ENCODE measurements at places on chromosomes 13 and 19.

DNA sequence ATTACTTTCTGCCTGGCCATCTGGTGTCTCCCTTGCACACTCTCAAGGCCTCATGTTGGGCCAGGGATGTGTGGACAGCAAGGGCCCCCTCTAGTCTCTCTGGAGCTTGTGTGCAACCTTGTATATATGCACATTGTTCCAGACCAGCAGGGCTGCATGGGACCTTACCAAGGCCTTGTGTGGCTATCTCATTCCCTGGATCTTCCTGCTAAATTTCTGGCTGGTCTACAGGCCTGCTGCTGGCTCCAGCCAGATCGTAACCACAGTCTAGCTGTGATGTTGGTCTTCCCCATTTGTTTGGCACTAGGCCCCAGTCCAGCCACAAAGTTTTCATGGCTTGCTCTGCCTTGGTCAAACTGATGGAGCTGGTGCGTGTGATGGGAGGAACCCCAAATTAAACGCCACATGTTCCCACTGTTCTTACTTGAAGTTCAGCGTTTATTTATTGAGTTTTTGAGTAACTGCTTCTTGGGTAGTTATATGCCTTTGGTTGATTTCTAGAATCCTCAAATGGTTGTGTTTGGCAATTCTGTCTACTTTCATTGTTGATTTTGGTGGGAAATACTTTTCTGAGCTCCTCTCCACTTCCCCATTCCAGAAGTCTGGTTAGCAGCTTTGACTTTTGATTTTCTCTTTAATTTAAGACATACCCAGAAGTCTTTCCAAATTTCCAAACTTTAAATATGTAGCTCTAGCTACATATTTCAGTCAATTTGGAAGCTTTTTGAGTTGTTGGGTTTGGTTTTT lies 56.4 kb downstream of the SIPA1L3 start:
- DNase-seq = no peak

- DNase-seq = no peak
Measured at GRCh38 chr13:100356889-100357288, 231.7 kb downstream of the GGACT start.

DNA sequence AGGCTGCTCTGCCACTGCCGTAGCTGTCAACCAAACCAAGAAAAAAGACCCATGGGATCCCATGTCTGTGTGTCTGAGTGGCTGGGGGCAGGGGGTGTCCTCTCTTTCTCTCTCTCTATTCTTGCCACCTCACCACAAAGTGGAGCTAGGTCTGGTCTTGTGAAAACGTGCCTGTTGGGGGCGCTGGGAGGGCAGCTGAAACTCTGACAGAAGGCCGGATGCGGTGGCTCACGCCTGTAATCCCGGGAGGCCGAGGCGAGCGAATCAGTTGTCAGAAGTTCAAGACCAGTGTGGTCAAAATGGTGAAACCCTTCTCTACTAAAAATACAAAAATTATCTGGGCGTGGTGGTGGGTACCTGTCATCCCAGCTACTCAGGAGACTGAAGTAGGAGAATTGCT lies 29.2 kb downstream of the ZNF146 start:
- no peak for DNase-seq

DNA sequence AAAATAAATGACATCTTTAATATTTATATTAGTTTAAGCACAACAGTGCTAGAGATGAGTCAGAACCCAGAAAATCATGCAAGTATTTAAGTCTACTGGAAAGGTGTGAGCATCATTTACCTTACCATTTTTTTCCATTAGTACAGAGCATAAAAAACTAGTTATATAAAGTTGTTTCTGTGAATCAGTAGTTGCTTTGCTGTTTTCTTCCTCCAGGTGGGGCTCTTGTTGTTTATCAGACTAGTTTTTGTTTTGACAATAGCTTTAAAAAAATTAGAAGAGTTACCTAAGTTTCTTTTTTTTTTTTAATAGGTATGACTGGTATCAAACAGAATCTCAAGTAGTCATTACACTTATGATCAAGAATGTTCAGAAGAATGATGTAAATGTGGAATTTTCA lies 12.7 kb downstream of the SUGT1 start:
- no peak for DNase-seq

GRCh38 chr19:31960474-31960873 lies 384.9 kb upstream of the ZNF507 start:
- no peak for DNase-seq

DNA sequence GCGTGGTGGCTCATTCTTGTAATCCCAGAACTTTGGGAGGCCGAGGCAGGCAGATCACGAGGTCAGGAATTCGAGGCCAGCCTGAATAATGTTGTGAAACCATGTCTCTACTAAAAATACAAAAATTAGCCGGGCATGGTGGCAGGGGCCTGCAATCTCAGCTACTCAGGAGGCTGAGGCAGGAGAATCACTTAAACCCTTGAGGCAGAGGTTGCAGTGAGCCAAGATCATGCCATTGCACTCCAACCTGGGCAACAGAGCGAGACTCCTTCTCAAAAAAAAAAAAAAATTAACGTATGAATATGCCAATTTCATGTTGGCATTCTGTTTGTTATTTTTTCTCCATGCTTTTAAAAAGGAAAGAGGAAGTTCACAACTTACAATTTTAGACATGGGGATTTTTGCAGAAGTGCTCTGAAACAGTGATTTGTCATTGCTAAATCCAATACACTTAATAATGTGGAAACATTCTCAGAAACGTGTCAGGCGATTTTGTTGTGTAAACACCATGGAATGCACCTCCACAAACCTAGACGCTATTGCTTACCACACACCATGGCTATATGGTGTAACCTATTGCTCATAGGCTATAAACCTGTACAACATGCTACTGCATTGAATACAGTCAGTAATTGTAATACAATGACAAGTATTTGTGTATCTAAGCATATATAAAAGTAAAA lies 115.9 kb upstream of the PCDH20 start:
- no peak for DNase-seq

GRCh38 chr19:7888145-7888825 lies at the start of gene LRRC8E:
TSS of gene LRRC8E (plus strand) at chr19:7888510. CDS start at chr19:7895604, 7,094 bp downstream.
- peak; percentile 74 for DNase-seq

- DNase-seq = no peak
Measured at GRCh38 chr19:18179957-18180356, 6.3 kb downstream of the IFI30 start.

- no peak for DNase-seq
Measured at GRCh38 chr19:35432911-35433310, 15.1 kb upstream of the FFAR2 start.

DNA sequence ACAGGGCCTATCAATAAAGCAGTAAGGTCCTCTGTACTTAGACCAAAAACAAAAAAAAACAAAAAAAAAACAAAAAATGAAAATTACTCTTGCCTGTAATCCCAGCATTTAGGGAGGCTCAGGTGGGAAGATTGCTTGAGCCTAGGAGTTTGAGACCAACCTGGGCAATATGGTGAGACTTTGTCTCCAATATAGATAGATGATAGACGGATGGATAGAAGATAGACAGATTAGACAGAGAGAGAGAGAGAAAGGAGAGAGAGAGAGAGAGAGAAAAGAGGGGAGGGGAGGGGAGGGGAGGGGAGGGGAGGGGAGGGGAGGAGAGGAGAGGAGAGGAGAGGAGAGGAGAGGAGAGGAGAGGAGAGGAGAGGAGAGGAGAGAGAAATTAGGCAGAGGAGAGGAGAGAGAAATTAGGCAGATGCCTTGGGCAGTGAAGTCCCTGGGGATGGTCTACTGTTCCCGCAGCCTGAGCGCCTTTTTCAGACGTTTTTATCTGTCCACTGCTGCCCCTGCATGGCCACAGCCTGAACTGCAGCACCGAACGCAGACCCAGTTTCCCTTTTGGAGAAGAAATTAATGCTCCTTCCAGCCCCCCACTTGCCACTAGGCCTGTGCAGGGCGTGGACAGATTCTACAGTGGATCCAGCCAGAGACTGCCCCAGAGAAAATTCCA lies 9.8 kb upstream of the ZNF627 start:
- peak; percentile 73 for DNase-seq

- no peak for DNase-seq
Measured at GRCh38 chr19:24071078-24071477, 15.9 kb upstream of the ZNF254 start.

DNA sequence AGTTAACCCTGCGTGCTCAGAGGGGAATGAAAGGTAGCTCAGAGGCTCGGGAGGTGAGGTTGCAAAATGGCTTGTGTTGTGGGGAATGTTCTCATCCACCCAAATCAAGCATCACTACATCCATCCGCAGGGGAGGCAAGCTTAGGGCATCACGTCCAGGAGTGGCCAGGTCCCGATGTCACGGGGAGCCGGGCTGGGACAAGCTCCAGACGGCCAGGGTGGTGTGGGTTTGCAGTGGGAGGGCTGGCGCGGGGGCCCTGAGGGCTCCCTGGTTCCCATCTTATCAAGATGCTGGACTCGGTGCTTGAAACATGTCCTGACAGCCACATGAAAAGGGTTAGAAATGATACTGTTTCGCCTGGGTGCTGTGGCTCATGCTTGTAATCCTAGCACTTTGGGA lies 25.8 kb downstream of the EPN1 start:
- no peak for DNase-seq

DNA sequence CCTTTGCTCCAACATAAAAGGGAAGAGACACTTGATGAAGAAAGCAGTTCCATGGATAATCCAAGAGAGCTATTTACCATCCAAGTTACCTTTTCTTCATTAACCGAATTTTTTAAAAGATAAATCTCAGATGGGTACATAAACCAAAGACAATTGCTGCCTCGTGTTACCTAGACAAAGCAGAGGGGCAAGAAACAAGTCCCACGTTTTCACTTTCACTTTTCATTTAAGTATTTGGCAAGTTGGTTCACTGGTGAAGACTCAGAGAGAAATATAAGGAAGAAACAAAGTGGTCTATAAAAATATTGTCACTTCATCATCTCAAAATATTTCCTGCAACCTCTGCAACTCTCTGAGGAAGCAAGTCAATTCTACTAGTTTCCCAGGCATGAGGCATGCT lies 446.1 kb downstream of the FGF14 start:
- no peak for DNase-seq

DNA sequence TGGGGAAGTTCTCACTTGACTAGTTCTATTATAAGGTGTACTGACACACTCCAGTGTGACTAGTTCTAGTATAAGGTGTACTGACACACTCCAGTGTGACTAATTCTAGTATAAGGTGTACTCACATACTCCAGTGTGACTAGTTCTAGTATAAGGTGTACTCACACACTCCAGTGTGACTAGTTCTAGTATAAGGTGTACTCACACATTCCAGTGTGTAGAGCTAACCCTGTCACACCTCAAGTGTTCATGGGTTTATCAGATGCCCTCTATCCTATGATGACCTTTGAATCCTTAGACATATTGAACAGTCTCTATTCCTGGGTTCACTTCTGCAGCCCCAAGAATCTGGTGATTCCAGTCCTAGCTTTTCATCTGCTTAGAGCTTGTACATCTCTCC lies 54.6 kb upstream of the MYO16 start:
- no peak for DNase-seq

GRCh38 chr19:39166571-39167391 lies 30.0 kb upstream of the NCCRP1 start:
- no peak for DNase-seq

GRCh38 chr19:19319732-19320360 lies 463 bp downstream of the SUGP1 start:
- DNase-seq = no peak
